Endothelial cell (in vitro differentiated cells): ENCODE measurements at places on chromosomes 2 and 18.

DNA sequence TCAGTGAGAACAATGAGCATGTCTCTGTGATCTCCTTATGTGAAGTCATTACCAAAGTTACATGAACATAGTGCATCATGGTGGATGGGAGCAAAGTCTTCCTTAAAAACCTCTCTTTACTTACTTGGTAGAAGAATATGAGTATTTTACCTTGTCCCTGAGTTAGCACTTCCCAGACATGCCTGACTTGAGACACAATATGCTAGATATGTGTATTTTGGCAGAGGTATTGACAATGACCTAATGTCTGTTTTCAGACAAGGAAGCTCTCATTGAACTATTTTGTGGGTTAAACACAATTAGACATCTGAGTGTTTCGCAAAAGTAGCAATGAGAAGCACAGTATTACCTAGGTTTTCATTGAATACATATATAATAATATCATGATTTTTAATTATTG is 99.1 kb upstream of the MC4R start:
- DNase-seq: no peak

DNA sequence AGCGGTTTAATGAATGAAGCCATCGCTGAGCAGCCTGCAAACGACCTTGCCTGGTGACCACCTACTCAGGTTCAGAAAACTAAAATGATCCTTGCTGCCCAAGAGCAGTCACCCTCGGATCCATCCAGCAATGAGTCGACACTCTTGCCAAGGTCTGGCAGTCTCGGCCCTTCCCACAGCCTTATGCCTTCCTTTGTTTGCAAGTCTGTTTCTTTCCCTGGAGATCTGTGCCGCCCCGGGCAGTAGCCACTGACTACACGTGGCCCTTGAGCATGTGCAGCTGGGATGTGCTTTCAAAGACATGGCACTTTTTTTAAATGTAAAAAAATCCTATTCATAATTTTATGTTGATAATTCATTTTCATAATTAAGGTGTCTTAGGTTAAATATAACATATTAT is 37.2 kb upstream of the SLC35G4 start:
- no peak for DNase-seq

DNA sequence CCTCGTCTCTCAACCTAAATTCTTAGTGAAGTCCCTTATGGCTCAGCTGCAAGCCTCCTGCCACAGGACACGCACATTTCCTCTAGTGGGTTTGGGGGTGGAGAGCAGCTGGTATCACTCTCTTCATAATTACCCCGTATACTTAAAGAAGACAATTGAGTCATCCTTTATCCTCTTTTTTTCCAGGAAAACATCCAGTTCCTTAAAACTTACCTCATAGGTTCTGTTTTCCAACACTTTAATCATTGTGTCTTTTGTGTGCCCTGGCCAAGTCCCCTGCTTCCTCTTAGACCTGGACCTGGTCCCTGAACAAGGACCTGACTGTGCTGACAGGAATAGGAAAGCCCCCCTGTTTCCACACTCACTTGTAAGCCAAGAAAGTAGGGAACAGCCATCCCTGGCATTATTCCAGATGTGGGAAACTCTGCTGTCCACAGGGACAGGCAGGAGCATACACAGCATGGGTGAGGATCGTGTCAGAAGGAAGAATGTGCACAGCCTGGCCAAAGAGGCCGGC is 42.3 kb upstream of the MYO1B start:
- DNase-seq: no peak

GRCh38 chr2:22517141-22517540 is 867.8 kb upstream of the KLHL29 start:
- no peak for DNase-seq

DNA sequence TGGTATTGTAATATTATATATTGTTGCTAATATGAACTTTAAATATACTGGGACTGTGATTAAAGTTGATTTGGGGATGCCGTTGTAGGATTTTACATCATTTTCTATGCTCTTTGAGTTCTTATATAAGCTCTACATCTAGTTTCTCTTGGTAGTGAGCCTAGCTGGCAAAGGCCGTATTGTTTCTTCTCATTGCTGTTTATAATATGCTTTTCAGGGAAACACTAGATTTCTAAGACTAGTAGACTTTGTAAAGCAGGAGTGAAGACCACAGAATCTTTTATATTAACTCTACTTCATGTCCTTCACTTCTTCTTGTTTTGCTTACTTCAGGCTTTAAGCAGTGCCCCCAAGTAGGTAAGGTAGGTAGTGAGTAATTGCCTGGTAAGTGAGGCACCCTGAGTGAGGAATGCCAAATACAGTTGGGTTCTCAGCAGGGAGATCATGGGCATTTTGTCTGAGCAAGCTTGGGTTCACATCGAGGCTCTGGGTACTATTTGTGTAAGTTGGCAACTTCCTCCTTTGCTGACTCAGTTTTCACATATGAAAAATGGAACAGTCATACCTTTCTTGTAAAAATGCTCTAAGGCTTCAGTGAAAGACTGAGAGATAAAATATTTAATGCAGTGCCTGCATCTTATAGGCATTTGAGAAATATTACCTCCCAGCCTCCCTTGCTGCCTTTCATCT is 96.4 kb downstream of the RNF144A start:
- no peak for DNase-seq

DNA sequence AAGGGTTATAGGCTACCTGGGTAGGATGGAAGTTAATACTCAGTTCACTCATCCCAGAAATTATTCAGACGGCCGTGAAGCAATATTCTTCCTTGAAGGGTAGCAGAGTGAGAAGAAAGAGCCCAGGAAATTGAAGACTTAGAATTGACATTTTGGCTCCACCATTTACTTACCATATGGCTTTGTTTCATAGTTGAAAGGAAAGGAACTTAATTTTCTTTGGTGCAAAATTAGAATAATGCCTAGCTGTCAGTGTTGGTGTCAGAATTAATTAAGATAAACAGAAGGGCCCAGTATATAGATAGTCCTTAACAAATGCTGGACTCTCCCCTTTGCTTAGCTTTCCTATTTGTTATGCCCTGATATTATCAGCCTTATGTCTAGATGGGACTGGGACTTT is 263.2 kb downstream of the KCNJ3 start:
- DNase-seq: no peak
